T-helper 17 cell (primary cell): ENCODE measurements at places on chromosomes 12 and 14. TPM values are rescaled to one million over a fixed set of nuclear protein-coding genes. Genes with fewer than 3 reads are reported as not detected.

- DNase-seq: no peak
Observed at GRCh38 chr12:66978802-66979201, 290.4 kb upstream of the CAND1 start.

DNA sequence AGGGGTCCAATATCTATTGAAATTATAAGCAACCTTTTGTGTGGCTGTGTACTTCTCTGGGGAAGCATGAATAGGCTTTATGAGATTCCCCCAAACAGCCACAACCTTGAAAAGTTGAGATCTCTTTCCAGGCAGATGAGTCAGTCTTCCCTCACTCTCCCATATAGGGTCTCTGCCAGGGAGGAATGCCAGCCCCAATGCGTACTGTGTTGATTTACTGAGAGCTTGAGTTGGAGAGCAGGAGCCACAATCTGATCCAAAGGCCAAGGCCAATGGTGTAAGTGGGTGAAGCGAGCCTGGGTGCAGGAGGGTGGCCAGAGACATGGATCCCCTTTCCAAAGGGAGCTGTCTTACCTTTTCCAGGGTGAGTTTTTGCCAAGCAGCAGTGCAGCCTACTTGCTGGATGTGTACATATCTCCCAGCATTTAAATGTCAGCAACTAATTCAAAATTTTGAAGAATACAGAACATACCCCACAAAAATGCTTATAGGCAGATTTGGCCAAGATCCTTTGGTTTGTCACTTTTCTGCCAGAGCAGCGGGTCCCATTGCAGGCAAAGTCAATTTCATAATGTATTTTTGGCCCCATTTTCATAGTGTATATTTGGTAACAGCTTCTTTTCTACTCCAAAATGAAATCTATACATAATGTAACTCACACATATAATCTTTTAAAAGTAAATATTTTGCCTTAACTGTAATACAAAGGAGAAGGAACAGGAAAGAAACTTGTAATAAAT is 88.2 kb downstream of the TBC1D30 start:
- no peak for DNase-seq

DNA sequence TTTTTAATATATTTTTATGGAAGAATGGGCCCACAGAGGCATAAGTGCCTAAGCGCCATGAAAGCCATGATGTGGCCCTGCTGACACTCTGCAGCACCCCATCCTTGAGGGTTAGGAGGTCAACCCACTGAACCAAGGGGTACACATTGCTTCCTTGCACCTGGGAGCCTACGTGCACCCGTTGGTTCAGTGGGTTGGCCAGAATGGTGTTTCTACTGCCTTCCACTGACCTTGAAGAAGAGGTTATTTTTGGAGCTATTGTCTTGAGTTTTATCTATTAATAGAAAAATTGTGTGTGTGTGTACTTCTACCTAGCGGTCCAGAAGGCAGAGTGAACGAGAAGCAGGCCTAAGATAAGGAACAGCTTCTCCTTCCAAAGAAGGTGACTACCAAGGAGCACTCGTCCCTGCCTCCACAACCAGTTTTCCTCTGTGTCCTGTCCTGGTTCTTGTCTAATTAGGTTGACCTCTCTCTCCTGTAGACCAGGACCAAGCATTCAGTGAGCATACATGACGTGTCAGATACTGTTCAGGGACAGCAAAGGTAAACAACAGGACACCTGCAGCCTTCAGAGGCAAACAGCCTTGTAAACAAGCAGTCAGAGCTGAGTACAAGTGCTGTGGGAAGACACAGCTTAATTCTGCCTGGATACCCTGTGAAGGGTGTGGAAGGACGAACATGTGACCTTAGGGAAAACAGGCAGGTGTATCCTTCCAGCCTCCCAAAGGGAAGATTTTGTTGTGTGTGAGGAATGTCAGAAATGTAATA is 30.4 kb upstream of the PLEK2 start:
- DNase-seq: no peak

DNA sequence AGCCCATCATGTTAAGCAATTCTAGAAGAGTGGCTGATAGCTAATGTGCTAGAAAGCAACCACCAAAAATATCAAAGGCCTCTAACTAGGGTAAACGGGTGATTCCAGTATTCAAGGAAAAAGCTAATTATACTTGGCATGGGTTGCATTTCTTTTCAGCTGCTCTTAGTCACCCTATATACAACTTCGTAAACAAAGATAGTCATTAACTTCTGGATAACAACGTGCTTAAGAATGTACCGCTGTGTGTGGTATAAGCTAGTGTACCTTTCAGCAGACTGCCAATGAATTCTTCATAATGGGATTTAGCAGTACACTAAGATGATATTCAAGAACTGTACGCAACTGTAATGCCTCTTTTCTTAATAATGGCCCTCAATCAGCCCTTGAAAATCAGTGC is 42.2 kb upstream of the SLC6A13 start:
- DNase-seq: no peak

- DNase-seq: no peak
Observed at GRCh38 chr12:43222796-43223195, 329.2 kb downstream of the ADAMTS20 start.

DNA sequence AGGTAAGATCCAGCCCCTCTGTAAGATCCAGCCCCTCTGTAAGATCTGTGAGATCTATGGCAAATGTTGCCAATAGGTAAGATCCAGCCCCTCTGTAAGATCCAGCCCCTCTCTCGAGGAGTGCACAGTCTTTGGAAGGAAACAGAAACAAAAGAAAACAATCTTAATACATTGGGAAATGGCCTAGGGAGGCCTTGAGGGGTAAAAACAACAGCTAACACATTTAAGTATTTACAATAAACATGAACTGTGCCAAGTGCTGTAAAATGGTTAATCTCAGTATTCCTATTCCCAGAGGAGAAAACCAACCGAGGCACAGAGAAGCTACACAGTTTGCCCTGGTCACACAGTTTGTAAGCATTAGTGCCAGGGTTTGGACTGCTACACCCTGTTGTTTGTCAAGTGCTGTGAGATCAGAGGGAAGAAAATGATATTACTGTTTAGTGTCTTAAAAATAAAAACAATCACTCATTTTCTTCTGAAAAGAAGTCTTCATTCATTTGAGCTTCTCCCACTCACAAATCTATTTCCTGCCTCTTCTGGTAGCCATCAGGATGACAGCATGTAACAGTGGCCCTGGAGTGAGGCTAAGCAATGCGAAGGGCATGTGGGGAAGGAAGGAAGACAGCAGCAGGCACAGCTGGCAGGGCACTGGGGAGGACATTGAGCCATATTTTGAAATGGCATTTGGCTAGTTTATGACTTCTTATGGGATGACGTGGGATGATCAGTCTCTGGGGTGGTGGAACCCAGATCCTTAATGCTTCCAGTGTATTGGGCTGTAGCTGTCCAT is 118.7 kb upstream of the PTPRQ start:
- no peak for DNase-seq

DNA sequence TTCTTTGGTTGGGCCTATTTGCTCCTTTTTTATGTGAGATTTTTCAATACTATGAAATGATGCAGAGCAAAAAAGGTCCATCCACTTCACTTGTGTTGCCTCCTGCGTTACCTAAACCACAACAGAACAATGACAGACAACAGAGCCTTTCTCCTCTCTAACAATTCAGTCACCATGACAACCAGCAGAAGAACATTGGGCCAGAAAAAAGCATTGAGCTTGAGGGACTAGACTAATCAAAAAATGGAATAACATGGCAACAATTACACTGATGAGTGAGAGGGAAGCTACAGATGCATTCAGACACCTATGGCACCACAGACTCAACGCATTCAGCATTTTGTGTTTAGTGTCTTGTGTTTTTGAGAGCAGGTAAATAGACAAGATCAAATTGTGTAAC is 44.6 kb upstream of the PTCSC3 start:
- no peak for DNase-seq

GRCh38 chr14:22994762-22995275 is 12.5 kb upstream of the AJUBA start:
- no peak for DNase-seq

DNA sequence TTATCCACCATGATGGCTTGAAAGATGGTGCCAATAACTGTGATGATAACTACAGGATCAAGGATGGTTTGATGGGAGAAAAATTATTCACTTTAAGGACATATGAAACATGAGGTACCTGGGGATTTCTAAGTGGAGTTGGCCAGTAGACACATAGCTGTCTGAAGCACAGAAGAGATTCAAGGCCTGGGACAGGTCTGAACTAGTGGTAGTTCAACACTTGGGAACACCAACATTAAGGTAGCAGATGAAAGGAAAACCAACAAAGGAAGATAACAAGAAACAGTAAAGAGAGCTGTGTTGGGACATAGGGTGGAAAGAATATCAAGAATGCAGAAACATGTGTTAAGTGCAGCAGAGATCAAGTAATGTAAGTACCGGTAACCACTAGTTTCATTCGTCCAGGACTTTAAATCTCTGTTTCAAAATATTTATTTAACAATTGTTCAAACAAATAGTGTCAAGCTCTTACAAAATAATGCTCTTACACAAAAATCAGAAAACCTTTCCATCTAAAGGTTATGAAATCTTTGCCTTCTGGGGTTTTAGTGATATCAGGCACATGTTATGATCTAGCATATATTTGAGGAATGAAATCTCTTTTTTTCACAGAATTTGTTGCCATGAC is 104.7 kb downstream of the ST8SIA1 start:
- DNase-seq: no peak

- DNase-seq: no peak
Observed at GRCh38 chr14:92677087-92677668, 71.2 kb downstream of the LGMN start.

GRCh38 chr14:20332431-20332787 is 670 bp downstream of the CCNB1IP1 start:
- DNase-seq: no peak

GRCh38 chr12:2804393-2805142 is 7.9 kb upstream of the ITFG2 start:
- DNase-seq: no peak

DNA sequence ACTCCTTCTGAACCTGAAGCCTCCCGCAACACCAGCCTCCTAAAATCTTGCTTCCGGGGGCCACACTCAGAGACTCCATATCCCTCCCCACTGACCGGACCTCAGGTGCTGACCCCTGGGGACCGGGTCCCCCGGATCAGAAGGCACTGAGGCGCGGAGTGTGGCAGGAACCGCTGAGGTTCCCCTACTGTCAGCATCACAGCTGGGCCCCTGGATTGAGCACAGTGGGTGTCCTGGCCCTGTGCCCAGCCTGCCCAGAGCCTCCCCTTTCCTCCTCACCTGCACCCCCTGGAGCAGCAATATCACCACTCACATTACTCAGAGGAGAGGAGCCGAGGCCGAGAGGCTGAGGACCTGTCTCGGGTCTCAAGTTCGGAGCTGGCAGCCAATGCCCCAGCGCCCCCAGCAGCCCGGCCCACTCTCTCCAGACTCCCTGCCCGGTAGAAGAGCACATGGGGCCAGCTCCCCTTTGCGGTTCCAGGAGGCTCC is 101.2 kb upstream of the EIF5 start:
- no peak for DNase-seq

DNA sequence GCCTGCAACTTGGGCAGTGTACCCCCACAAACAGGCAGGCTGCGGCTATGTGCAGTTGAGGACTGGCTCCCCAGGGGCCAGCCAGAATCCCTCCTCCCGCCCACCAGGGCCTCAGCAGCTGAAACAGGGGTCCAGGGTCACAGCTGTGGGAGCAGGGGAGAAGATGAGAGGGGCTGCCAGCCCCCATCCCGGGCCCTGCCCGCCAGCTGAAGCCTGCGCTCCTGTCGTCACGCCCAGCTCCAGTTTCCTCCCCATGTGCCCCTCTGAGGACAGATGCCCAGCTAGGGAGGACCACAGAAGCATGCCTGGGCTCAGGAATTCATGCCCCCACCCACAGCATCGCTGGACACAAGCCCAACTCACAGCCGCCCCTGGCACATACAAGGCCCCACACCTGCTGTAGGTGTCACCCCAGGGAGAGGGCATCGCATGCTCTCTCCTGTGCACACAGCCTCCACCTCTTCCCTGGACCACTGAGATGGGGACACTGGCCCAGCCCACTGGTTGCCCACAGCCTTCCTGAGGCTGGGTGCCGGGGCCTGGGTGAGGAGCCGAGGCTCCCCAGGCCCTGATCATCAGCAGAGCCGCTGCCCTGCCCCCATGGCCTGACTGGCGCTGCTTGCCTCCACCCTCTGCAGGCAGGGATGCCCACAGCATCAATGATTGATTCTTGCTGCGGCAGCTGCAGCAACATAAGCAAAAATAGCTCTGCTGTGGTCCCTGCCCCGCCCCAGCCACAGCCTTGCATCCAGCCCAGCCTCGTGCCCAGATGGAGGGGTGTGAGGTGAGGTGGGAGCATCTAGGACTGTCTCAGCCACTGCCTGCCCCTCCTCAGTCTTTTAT is 3.7 kb upstream of the CLBA1 start:
- no peak for DNase-seq

GRCh38 chr14:104321802-104322130 is 183.4 kb downstream of the KIF26A start:
- DNase-seq: no peak

DNA sequence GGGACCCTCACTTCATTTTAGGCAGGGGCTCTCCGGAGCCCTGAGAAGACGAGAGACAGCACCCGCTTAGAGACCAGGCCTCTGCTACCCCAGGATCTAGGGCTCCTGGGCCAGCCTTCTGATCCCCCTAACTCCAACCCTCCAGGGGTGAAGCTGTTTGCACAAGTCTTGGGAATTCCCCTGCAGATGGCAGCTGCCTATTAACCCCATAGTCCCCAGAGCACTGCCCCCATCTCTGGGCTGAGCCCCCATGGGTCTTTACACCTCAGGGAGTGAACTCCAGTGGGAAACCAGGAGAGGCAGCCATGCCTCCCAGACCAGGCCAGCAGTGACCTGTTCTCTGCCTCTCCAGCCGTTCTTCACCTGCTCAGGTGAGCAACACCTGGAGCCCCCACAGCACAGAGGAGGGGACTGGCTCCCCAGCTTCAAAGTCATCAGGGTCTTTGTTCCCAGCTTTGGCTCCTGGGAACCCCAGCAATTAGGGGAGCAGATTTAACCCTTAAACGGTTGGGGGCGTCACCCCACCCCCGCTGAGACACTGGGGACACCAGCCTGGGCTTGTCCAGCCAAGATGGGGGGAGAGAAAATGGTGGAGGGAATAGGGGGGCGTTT is 2.3 kb downstream of the WNT10B start:
- DNase-seq: no peak

Gene TM7SF3
- 24.3 TPM for total RNA-seq

Gene AICDA
- total RNA-seq: not detected

Gene SLC2A14
- total RNA-seq: 0.17 TPM

Gene KLRC2
- total RNA-seq: not detected

Gene NUBPL
- total RNA-seq: 9.9 TPM

Gene PDE3A
- 0.07 TPM for total RNA-seq

Gene ACSM4
- total RNA-seq: not detected
